ENCODE measurements at places on chromosomes 7 and 10.

GRCh38 chr7:1917221-1918062 is 247.4 kb downstream of the ELFN1 start:
- no peak for DNase-seq

- DNase-seq, result no peak
Measured at GRCh38 chr7:41403291-41403690, 299.6 kb downstream of the INHBA start.

GRCh38 chr10:84715911-84716310 is 387.5 kb downstream of the CCSER2 start:
- no peak for DNase-seq

GRCh38 chr7:76129836-76130235 is 71.9 kb upstream of the SRRM3 start:
- DNase-seq, result no peak

GRCh38 chr7:81330108-81330507 is 411.3 kb upstream of the SEMA3C start:
- no peak for DNase-seq

- DNase-seq, result no peak
Measured at GRCh38 chr10:61627266-61627665, 35.5 kb upstream of the CABCOCO1 start.

All from stimulated activated CD4-positive, alpha-beta T cell treated with anti-CD3 and anti-CD28 coated beads, Interleukin-1b, Interleukin-23, amount 100 ng/mL, for 4 hours (primary cell).